ENCODE measurements at places on chromosomes 3 and 15.

- DNase-seq, result no peak
These were observed 6.7 kb upstream of the IGDCC3 start for GRCh38 chr15:65384505-65384894.

DNA sequence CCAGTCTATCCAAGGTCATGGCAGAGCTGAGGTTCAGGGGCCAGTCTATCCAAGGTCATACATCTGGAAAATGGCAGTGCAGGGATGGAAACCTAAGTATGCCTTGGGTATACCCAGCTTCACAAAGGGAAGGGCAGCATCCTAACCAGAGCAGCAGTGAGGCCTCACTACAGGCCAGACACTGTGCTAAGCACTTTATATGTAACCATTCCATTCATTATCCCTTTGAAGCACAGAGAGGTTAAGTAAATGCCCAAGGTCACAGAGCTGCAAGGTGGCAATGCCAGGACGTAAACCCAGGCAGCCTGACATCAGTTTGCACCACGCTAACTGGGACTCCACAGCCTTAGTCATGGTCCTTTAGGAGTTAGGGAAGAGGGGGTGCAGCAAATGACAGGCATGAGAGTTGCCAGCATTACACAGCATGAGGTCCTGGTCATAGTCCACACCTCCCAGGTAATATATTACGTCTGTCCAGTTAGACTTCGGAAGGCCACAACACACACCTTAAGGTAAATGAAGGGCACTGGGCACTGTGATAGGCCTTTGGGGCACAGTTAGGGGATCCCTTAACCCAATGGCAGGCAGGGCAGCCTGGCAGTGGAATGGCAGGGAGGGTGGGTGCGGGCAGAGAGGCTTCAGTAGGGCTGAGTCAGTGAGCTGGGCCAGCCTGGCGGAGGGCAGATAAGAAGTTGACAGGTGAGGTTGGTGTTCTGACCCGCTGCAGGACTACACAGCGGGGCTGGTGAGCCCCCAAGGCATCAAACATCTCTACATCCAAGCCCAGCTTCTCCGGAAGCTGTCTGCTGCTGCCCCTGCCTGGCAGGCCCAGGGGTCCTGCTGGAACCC lies 21.1 kb upstream of the CORO2B start:
- DNase-seq, result no peak

GRCh38 chr3:64972793-64973192 lies 285.0 kb upstream of the ADAMTS9 start:
- DNase-seq, result no peak

DNA sequence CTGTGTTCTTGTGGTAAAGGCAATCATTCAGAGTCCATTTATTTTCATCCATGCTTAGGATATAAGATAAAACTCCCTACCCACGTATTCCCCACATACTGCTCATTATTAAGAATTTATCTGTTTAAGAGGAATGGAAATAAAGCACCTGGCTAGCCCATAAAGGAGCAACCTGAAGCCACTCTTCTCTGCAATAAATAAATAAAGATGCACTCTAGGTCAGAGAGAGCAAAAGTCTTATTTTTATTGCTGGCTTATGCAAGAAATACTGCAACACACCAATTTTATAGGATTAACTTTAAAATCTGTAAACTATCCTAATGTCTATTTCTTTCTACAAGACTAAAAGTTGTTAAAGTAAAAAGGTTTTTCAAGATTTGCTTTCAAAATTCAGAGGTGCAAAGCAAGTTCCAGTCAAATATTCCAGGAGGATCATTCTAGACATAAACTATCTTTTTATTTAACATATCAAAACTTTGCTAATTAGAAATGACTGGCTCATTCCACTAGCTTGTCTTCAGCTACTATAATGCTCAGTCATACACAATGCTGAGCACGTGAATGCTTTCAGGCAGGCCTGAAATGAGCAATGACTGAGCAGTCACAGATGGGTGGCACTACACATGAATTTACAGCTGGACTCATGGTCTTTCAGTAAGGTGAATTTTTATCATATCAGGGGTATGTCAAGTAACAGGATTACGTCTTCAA lies 7.1 kb downstream of the TJP1 start:
- DNase-seq, result no peak

GRCh38 chr3:193688834-193689714 lies 96.1 kb downstream of the OPA1 start:
- DNase-seq, result no peak

- no peak for DNase-seq
These were observed 84.8 kb upstream of the ICE2 start for GRCh38 chr15:60563539-60564404.

DNA sequence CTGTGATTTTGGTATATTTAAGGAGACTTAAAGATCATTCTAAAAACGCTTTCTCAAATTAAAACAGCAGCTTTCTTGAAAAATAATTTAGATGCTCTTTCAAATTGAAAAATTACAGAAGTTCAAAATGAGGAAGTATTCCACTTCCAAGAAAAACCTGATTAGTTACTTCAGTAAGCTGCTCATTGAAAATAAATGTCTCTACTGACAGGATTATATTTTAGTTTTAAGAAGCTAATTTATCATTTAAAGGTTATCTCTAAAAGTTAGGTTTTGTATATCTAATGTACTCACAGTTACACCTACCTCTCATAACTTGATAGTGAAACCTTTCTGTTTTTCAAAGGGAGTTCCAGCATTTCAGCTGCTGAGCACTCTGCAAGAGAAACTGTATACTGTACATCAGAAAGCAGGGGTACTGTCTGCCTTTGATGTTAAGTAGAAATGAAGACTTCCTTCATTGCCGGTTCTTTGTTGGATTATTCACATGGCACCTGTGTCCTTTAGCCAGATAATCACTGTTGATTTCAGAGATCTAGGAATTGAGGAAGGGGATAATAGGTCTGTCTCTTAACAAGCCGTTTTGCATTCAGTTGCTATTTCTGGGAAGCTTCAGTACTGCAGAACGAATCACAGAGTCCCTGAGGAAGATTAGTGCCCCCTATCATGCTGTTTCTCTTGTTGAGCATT lies 161.6 kb downstream of the TCF12 start:
- DNase-seq, result no peak

DNA sequence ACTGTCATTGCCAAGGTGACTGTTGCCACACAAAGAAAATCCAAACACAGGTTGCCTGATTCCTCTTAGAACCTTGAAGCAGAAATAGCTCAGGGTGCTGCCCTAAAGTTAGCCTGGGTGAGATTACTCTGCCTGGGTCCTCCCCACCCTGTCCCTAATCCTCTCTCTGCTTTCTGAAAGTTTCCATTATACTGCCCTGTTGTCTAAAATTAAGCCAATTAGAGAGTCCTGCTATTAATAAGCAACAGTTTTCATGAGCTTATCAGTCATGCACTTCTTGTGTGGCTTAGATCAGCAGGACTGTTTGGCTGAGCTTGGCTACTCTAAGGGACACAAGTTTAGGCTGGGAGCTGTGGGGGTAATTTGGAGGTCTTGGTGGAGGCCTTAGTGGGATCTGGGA lies 334.7 kb upstream of the LRRFIP2 start:
- no peak for DNase-seq

DNA sequence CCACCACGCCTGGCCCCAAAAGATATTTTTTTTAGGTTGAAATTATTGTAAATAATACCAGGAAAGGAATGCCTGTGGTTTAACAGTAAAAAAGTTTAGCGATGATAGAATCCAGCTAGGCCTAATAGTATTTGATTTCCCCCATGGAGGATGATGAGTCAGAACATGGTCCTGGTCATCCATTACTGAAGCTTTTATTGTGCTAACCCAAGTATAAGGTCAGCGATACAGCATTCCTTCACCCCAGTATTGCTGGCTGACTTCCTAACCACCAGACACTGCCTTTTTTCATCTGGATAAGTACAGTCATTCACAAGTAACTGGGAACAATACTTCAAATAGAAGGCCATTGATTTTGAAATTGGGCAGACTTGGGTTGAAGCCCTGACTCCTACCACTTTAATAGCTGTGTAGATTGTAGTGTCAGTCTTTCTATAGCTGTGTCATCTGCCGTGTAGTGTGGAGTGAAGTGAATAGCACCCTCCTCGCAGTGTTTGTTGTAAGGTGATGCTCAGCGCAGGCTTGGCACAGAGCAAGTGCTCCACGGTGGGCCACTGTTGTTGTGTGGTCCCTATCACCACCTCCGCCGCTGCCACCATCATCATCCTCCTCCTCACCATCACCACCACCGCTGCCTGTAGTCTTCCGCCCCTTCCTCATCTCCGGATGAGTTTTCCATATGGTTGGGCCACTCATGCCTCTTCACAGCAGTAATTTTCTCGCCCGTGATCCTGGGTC lies 436.0 kb upstream of the TPM1 start:
- no peak for DNase-seq

DNA sequence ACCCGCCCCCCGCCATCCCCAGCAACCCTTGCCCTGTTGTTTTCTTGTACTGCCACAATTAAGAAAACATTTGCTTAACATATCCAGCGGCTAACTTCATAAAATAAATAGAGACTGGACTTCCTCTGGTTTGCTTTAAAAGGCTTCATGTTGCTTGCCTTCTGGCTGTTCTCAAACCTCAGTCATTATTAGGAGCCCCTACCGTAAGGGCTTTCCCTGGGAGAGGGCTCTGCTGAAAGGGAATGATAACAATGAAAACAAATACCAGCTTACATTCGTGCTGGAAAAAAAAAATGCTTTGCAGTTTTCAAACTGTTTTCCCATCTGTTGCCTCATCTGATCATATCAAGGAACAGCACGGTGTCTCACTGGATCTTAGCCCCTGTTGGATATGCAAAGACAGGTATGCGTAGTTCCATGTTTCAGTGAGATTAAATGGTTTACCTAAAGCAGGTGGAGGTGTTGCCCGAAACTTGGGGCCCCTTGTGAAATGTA lies 77.2 kb upstream of the VGLL4 start:
- no peak for DNase-seq

GRCh38 chr3:37223141-37223558 lies 48.8 kb upstream of the LRRFIP2 start:
- no peak for DNase-seq

DNA sequence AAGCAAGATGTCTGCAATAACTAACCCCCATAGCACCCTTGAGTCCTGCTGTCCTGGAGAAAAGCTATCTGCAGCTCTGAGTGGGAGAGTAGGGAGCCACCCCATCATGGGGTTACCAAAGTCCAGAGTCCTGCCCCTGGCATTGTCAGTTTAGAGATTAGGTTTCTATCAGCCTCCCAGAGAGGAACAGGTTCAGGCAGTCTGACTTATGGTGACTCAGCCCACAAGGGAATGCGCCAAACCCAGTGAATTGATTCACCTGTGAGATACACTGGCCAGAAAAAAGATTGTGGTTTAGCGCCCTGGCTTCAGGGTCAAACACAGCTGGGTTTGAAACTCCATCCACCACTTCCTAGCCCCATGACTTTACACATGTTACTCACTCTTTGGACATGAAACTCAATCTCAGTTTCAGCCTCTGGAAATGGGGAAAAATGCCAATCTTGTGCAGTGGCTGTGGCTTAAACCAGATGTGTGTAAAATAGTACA lies 263.6 kb upstream of the HES1 start:
- DNase-seq, result no peak

GRCh38 chr3:64895991-64896895 lies 208.4 kb upstream of the ADAMTS9 start:
- DNase-seq, result no peak

DNA sequence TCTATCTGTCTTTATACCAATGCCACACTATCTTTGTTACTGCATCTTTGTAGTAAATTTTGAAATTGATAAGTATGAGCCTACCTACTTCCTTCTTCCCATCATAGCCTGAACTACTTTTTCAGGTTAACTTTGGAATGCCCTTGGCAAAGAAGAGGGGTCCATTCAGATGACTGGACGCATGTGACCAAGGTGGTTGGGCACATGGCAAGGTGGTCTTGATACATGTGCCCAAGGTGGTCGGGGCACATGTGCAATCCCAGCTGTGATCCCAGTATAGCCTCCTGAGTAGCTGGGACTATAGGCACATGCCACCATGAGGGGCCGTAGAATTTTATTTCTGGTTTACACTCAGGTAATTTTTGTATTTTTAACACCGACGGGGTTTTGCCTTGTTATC lies 330.2 kb downstream of the GABRB3 start:
- no peak for DNase-seq

- DNase-seq, result no peak
These were observed 14.2 kb downstream of the THRB start for GRCh38 chr3:24480497-24480896.

GRCh38 chr3:71095511-71096291 lies 487.8 kb downstream of the FOXP1 start:
- no peak for DNase-seq

- DNase-seq, result no peak
These were observed 103.5 kb downstream of the TBC1D2B start for GRCh38 chr15:77974098-77974414.

DNA sequence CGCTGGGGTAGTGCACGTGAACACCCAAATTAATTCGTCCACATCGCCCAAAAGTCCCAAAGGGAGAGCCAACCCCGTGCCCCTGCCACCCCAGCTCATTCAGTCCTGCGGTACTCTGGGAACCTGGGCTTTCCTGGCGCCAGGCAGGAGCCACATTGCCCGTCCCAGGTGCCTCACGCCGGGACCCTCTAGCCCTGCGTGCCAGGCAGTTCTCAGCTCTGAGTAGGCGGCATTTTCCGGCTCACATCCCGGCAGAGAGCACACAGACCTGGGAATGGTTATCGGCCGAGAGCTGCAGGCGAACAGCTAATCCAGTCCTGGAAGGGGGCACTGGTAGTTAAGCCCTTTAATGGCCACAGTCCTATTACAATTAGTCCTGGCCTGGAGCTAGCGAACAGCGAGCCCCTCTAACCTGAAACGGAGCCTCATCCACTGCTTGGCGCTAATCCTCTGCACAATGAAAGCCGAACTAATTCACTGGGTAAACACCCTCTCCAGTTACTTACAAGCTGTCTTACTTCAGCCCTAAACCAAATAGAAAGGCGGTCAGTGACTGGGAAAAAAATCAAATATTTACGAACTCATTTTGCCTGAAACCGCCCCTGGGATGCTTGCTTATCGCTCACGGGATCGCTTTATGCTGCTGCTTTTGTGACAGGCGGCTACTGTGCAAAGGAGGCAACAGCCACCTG lies 254.6 kb upstream of the SOX14 start:
- DNase-seq, result no peak

DNA sequence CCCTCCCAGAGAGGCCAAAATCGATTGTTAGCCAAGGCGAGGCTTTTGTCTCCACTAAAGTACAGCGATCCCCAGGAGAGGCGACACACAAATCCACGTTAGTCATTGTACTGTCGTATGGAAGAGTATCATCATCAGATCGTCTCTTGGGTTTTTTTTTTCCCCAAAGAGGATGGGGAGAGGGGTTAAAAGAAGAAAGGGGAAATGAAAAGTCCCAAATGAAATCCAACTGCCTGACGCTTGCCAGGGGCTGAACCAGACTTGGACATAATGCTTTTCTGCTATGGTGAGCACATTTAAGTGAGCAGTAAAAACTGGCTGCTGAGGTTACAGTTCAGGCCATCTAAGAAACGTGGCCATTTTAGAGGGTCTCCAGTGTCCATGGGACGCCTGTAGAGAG lies 37.9 kb upstream of the CTSH start:
- DNase-seq, result no peak

DNA sequence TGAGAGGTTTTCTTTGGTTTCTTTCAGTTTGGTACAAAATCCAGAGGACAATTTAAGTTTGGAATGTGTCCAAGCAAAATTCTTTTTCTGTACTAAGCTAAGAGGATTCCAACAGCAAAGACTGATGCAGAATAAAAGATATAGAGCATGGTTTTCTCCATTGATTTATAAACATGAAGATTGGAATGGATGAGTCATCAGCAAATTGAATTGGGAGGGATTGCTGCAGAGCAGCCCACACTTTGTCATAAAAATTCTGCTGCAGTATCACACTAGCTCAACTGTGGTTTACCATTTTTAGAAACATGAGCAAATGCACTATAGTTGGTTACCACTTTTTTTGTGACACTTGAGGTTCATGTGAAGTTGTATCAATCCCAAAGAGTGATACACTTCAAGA lies 16.1 kb upstream of the LARP6 start:
- no peak for DNase-seq

- no peak for DNase-seq
These were observed 36.6 kb downstream of the ATP11B start for GRCh38 chr3:182829761-182830405.

Measured in stimulated activated CD8-positive, alpha-beta memory T cell treated with anti-CD3 and anti-CD28 coated beads, Interleukin-4, amount 100 ng/mL, for 1 hour (primary cell).